Foreskin fibroblast (primary cell): ENCODE measurements at places on chromosomes 12 and 14.

DNA sequence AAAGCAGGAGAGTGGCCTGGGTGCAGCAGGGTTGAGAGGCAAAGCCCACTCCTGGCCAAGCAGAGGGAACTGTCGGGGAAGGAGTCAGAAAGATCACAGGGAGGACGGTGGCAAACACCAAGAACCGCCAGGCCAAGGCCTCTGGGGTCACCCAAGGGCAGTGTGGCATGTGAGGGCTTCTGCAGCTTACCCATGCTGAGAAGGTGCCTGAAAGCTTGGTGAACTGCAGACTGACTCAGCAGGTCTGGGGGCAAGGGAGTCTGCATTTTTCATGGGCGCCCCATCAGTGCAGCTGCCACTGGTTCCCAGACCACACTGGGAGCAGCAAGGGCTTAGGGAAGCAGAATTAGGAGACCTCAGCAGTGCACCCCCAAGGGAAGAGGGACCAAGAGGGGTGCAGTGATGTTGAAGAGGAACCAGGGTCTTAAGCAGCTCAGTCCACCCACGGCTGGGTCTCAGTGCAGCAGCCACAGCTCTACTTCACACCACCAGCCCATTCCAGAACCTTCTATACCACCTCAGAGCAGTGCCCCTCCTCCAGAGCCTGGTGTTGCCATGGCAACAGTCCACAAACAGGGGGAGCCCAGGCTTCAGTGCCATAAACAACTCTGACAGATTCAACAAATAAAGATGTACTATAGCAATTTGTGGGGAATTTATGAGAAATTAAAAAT lies 59.4 kb downstream of the ITPK1 start:
- no peak for DNase-seq

- DNase-seq: peak; percentile 82
Observed at GRCh38 chr12:2250797-2251196, 198.0 kb downstream of the CACNA1C start.

- no peak for DNase-seq
Observed at GRCh38 chr12:117096501-117097042, 2.6 kb downstream of the TESC start.

DNA sequence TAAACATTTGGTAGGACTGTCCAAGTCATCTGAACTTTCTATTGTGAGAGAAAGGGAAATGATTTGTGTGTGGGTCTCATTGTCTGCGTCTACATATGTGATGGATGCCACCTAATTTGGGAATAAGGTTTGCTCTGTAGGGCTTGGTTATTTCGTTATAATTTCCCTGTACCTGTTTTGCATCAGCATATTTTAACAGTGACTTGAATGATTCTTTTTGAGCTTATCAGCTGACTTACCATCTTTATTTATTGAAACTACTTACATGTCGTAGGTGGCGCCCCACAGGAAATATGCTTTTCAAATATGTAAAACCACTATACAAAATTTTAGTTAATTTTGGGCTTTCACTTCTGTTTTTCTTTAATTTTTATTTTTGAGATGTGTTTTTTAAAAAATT lies 56.5 kb upstream of the BCAT1 start:
- DNase-seq: no peak

- DNase-seq: peak; percentile 35
Observed at GRCh38 chr14:92122761-92123160, 992 bp downstream of the CPSF2 start.

- DNase-seq: no peak
Observed at GRCh38 chr14:50530794-50531365, 1.5 kb downstream of the MAP4K5 start.

GRCh38 chr14:100904307-100905087 lies 975 bp upstream of the RTL1 start:
- DNase-seq: no peak

DNA sequence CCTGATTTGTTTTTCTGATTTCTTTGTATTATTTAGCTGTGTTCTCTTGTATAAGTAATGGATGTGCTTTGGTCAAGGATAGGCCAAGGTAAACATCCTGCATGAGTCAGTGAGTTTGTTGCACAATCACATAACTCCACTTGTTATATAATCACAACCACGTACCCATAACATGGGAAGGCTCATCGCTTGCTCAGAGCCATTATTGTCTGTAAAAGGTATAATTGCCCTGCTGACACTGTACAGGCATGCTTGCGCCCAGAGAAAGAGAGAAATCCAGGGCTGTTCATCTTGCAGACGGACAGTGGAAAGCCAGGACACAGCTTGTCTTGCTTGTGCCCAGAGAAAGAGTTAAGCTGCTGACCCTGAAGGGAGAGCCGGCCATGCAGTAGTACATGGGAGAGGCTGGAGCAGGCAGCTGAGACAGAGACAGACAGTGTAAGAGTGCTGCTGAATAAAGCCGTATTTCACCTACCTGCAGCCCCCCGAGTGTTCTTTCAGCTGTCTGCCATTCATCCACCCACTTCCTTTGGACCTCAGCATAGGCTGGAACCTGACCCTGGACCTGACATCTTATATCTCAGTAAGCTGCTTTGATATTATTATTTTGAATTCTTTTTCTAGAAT lies 174.7 kb upstream of the DAAM1 start:
- DNase-seq: peak; percentile 39

DNA sequence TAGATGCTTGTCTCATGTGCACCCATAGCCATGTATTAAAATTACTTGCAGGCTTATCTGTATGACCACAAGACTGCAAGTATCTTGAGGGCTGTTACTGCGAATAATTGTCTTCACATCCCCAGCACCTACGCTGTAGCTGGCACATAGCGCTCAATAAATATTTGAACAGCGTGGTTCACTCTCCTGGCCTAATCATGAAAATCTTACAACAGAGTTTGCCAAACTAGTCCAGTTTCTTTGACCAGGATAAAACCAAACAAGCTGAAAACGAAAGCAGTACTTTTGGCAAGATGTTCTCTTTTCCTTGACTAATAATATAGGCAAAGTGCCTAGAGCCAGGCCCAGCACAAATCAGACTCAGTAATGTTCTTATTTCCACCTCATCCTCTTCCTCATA lies 106.7 kb downstream of the RPS29 start:
- DNase-seq: no peak

- no peak for DNase-seq
Observed at GRCh38 chr12:58068706-58069105, 127.3 kb downstream of the ATP23 start.

DNA sequence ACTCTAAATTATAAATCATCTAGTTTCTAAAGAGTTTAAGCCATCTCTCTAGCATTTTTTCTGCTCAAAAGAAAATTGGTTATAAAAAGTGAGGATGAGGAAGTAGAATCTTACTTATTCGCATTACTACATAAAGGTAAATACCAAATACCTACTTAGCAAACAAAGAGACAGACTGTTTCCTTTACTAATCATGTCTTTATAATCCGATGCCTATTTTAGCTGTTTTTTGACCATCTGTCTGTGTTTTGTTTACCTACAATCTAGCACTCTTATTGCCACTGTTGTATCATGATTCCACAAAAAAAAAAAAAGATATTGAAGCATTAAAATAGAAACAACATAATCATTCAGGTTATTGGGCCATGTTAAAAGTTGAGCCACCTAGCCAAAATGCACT lies 396.2 kb downstream of the PAWR start:
- DNase-seq: no peak

- DNase-seq: no peak
Observed at GRCh38 chr12:96313606-96314005, 86.6 kb downstream of the CDK17 start.

DNA sequence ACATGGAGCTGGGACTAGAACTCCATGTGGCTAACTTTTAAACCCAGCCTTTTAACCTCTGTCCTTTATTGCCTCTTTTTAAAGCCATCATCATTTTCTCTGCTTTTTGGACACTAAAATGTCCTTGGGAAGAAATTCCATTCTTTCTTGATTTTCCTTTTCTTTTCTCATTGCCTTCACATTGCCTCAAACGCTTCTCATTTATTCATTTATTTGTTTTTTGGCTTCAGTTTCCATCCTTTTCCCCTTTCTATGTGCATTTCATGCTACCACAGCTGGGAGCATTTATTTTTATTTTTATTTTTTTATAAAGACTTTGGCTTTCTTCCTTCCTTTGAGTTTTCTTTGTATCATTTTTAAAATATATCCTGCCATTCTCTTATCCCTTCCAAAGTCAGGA lies 212.2 kb downstream of the DACT1 start:
- DNase-seq: no peak

GRCh38 chr12:15545334-15545733 lies 223.0 kb downstream of the PTPRO start:
- DNase-seq: no peak

DNA sequence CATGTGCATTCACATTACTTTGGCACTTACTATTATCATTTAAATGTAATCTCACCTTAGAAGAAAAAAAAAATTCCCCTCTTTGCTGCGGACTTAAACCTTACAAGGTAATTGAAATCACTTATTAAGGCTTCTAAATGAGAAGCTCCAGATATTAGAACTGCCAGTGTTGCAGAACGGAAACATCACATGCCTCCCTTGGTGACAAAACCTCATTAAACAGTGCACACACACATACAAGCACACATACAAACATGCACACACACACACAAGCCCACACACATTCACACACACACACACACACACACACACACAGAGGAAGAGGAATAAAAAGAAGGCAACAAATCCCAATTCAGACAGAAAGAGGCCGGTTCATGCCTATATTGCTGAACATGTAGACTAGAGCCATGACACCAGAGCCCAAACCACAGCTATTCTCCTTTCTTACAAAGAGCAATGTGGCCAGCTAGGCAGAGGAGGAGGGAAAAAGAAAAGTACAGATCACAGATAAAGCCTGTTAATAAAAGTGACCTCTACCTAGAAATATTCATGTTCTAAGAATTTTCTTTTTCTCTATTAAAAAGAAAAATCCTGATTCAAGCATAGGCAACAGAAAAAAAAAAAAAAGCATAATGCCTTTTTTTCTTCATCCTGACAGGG lies 405.2 kb upstream of the FLRT2 start:
- DNase-seq: no peak

DNA sequence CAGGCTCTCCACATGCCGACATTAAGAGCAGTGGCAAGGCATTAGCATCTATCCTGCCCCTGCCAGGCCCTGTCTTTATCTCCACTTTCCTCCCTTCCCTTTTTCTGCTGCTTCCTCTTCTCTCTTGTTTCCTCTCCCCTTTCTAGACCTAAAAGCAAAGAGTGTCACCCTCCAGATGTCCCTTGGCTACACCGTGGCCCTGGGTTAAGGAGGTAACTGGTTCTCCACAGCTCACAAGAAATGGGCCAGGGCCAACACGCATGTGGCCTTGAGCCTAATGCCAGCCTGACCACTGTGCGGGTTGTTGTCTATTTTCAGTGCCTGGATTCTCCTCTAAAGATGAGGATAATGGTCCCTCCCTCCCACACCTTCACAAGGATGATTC lies 41.7 kb upstream of the DDX11 start:
- DNase-seq: no peak

DNA sequence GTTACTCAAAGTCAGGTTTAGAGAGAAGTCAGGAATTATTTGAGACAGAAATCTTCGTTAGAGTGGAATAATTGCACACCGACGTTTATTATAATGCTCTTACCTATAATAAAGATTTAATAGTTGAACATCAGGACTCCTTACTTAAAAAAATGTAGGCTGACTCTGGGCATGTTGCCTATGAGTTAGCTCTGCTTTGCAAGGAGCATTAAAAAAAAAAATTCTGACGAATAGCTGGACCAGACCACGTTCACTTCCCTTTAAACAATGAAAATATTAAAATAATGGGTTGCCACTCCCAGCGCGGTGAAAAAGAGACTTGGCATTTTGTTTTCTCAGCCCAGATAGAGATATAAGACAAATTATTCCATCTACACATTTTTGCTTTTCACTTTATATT lies 574 bp upstream of the FANCM start:
- no peak for DNase-seq

GRCh38 chr14:78593949-78594348 lies 423.8 kb downstream of the NRXN3 start:
- no peak for DNase-seq

DNA sequence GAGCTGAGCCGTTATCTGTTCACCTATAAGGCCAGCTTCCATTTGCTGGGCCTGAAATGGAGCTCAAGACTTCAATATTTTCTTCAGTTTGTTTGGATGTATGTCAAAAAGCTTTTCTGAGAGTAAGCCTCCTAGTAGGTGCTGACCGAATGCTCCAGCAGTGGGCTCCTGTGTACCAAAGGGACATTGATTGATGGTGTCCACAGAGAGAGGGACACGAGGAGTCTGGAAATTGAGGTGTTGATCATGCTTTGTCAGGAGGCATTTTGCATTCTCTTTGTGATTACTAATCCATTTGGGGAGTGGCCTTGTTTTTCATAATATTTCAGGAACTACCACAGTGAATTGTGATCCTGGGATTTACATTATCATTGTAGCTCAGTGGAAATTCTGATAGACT lies 107.7 kb upstream of the SLC38A2 start:
- peak; percentile 31 for DNase-seq

DNA sequence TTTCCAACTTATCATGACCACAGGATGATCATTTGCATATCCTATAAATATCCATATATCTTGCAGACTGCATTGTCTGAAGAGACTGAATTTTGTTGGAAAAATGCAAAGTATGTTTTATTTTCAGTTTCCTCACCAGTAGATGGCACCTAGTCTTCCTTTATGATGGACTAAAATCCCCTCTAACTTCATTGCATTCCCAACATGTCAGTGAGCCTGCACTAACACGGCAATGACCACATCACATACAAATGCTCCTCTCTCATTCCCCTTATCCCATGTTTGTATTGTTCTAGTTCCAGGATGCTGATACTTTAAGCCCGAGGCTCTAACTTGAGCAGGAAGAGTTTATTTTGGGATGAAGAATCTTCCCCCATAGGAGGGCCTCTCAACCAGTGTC lies 24.7 kb upstream of the MYBPC1 start:
- peak; percentile 1 for DNase-seq

DNA sequence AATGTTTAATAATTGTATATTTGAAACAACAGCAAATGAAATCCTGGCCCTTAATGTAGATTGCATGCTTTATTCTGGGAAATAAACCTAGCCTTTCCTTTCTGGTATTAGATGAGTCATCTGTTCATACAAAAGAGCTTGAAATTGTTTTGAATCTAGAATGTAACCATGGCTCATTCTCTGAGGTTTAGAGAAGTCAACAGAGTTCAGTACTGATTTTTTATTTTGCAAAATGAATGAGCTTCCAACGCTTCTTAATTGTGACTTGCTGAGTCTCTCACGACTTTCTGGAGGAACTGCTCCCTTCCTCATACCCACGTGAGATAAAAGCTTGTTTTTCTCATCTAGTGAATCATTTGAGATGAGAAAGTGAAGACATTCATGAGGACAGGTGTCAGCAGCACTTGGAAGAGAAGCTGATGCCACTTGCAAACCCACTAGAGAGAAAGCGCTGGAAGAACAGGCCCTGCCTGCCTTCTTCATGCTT lies 509.6 kb downstream of the VRK1 start:
- no peak for DNase-seq

DNA sequence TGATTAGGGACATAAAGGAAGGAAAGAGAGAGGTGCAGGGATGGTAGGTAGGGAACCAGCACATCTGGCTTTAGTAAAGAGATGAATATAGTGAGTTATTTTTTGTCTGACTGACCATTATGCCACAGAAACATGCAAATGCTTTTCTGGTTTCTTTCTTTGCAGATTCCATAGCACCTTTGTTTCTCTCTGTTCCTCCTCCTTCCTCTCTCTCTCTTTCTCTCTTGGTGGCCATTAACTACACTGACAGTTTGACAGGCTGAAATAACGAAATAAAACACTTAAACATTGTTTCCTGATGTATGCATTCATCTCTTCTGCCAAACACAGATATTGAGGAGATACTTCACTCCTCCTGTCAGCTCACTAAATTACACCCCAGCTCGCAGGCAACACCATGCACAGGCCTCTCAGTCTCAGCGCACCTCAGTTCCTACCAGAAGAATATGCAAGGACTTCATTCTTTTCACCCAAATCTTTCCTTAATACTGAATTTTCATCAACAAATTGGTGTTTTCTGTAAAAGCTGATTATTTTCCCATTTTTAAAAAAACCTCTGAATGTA lies 406.9 kb upstream of the SOX5 start:
- no peak for DNase-seq
